ENCODE measurements at places on chromosomes 2 and 18.

DNA sequence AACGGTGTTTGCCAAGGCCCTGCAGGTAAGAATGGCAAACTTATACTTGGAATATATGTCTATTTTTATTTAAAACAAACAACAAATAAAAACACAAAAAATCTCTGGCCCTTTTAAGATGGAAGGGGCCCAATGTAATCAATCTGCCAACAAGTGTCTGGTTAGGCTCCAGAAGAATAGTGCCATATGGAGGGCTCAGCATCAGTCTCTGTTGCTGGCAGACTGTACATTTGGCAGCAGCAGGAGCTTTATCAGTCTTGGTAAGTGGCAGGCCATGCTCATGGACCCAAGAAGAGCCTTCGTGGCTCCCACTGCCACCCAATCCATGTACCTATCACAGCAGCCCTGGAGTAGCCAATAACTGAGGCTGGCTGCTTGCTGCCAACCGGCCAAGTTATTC lies 101.1 kb downstream of the GALNT3 start:
- no peak for DNase-seq

DNA sequence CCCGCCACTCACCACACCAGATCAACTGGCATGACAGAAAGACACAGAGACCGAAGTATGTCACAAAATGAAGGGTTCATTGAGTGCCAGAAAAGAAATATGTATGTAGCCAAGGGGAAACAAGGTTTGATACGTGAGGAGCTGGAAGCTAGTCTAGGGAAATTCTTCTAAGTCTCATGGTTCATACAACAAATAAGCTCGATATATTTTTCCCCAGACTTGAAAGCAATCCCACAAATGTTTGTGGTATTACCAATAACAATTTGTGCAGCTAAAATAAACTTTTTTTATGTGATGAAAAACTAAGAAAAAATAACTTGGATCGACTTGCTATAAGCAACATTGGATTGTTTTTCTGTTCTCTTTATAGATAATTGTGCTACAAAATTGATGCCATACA lies 777.0 kb downstream of the TSN start:
- no peak for DNase-seq

GRCh38 chr18:54528942-54529376 lies 62.1 kb upstream of the DYNAP start:
- DNase-seq: no peak

DNA sequence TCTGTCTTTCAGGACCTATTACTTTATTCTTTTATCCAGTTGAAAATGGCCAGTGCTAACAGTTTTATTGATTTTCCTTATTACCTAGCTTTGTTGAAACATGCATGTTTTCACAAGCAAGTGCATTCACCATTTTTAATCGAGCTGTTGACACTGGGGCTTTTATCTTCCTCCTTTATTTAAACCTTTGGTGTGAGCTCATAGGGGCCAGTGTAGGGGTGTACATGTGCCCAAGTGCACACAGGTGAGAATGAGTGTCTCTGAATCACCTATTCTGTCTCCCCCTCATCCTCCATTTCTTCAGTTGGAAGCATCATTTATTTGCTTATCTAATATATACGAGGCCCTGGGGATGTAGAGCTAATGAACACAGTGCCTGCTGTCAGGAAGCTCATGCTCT lies 199.1 kb downstream of the PRKCE start:
- DNase-seq: no peak

DNA sequence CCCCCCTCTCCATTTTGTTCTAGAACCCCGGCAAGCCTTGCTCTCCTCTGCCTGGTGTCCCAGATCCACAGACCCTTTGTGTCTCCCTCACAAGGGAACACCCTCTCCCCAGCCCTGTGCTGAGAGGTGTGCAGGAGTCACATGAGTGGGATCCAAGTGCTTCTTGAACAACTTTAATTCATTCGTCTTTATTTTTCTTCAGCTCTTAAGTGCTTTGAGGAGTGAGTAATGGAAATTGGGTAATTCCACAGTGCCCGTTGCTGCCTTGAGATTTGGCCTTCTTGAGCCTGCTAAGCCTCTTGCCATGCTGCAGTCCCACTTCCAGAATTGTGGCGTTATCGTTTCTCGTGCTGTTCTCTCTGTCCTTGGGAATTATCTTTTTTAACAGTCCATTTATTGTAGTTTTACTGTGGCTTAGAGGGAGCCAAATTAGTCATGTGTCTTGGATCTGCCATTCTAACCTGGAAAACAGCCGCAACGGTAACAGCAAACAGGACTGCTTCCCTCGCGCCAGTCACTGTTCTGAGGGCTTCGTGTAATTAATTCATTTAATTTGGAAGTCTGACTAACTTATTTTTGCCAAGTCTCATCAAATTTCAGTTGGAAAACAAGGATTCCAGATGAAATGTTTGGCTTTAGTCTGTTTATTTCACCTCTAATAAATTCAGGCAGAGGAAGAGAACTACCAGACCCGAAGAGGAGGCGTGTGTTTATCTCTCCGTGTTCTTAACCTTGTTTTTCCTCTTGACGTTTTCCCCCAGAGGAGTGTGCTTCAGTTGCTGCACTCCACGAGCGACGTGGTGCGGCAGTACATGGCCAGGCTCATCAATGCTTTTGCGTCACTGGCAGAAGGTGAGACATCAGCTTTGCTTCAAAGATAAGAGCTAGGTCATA lies 72.0 kb downstream of the ARMC9 start:
- no peak for DNase-seq

GRCh38 chr2:222208010-222208690 lies 90.6 kb downstream of the PAX3 start:
- DNase-seq: no peak

GRCh38 chr2:165793161-165793778 lies 777 bp downstream of the GALNT3 start:
- no peak for DNase-seq

GRCh38 chr2:155930312-155930711 lies 402.2 kb downstream of the NR4A2 start:
- no peak for DNase-seq

DNA sequence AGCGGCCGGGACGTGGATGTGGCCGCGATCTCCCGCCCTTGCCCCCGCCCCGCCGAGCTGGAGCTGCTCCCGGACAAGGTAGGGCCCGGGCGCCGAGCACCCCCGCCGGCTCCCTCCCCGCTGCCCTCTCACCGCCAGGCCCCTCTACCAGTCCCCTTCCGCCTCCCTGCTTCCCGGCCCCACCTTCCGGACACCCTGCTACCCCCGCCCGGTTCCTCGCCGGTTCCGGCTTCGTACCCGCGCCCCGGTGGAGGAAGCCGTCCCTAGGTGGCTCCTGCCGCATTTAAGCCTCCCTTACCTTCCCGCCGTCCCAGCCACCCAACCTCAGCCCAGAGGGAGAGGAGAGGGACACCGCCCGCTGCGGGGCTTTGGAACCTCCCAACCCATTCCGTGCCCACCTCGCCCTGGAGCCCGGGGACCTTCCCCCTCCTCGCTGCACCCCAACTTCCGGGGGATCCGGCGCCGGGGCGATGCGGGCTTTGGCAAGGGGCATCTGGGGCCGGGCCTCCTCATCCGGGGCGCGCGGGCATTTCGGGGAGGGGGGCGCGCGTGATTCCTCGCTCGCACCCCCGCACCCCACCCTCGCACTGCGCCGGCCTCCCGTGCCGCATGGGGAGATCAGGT lies 475 bp downstream of the B3GNT2 start:
- peak; percentile 38 for DNase-seq

DNA sequence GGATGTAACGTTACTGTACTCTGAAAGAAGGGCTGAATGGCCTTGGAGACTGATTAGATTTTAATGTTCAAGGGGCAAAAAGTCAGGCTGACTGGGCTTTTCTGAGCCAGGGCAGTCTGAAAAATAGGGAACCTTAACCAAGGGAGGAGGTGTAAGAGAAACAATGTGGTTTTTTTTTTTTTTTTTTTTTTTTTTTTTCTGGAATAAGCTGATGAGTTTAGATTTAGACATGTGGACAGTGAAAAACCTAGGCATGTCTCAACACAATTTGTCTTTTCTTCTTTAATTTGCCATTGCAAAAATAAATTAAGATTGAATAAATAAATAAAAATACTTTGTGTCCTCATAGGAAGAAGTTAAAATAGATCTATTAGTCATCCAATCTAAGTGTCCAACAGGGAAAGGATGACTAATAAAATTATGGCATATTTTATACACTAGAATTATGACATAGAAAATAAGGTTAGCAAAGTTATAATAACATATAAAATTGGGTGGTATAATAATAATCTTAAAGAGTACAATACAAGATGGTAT lies 237.6 kb upstream of the TRIB2 start:
- DNase-seq: no peak

GRCh38 chr18:770583-770961 lies 41.5 kb downstream of the YES1 start:
- no peak for DNase-seq

GRCh38 chr18:75219745-75220375 lies 9.3 kb downstream of the TSHZ1 start:
- no peak for DNase-seq

GRCh38 chr2:55838653-55839052 lies 84.9 kb downstream of the EFEMP1 start:
- no peak for DNase-seq

- no peak for DNase-seq
Observed at GRCh38 chr2:48714245-48714644, 41.3 kb downstream of the LHCGR start.

DNA sequence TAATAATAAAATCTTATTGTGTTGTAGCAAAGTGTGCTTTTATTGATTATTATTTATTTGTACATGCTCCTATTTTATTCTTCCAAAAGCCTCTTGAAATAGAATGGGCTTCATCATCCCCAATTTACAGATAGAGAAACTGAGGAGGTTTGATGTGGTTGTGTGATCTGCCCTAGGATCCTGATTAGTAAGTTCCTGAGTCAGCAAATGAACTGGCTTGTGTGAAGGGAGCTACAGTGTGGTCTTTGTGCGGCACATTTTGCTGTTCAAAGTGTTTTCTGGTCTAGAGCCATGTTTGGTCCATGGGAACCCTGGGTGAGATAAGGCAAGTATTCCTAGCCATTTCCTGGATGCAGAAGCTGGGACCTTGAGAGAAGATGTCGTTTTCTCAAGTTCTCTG lies 326.9 kb downstream of the MEIS1 start:
- DNase-seq: no peak

GRCh38 chr2:134324947-134325346 lies 71.1 kb downstream of the MGAT5 start:
- DNase-seq: no peak

DNA sequence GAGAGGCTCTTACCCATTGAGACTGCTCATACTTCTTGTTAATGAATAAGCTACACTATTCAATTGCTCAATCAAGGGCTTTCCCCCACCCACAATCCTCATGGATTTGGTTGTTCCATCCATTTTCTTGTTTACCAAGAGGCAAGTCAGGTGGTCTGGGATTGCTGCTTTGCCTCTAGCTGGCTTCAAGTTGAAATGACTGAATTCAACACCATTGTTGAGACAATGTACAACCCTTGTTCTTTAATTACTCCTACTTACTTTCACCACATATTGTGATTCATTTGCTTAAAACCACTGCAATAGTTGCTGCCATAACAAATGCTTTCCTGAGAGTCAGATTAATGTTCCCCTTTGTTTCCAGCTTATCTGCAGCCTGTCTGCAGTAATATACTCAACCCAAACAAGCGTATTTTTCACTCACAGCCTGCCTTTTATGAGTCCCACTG lies 532.2 kb downstream of the RIT2 start:
- no peak for DNase-seq

DNA sequence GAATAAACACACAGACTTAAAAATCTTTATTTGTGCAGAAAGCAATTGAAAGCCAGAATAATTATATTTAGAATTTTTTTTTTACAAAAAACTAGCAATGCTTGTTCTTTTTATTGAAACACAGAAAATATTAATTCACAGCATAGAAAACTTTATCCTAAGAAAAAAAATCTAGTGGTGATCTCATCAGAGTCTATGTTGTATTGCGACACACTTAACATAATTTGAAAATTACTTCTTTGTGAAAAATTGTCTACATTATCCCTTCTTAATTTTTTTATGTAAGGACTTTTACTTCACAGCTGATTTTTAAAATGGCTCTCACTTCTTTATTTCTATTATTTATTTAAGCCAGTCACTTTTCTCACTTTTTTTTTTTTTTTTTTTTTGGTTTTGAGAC lies 103.4 kb downstream of the LDLRAD4 start:
- DNase-seq: no peak

GRCh38 chr2:102025016-102025501 lies 33.3 kb downstream of the IL1R2 start:
- no peak for DNase-seq

- no peak for DNase-seq
Observed at GRCh38 chr18:47311585-47311984, 60.1 kb upstream of the SKOR2 start.

DNA sequence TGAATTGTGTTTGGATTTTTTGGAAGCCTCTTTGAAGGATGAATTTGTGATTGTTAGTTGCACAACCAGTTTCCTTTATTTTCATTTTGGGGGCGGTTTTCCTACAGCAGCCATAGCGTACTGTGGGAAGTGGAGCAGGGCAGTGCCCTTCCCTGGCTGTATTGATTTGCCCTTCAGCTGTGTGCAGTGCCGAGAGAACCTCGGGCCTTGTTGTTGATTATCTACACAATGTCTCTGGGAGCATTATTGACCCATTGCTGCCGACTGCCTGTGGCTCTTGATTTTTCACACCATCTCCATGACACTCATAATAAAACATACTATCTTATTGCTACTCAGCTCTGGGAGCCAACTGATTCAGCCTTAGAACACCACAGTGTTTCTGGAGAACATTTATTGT lies 162.2 kb upstream of the BOD1L2 start:
- DNase-seq: no peak

DNA sequence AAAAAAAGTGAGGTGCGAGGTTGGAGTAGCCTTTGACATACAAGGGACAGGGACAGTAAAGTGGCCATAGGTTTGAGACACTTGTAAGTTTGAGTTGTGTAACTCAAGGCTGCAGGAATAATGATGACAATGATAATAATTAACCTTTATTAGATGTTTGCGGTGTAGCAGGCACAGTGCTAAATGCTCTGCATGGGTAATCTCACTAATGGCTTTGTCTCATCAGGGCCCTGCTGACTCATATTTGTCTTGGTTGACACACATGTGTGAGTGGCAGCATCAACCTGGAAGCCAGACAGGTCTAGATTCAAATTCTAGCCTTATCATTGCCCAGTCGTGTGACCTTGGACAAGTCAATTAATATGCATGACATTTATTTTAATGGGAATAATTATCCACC lies 126.2 kb downstream of the FSHR start:
- DNase-seq: no peak

- DNase-seq: no peak
Observed at GRCh38 chr2:240989451-240990265, 8.8 kb upstream of the SNED1 start.

- no peak for DNase-seq
Observed at GRCh38 chr18:78123926-78124797, 855.5 kb upstream of the SALL3 start.

GRCh38 chr2:189111063-189111715 lies 68.4 kb downstream of the COL5A2 start:
- DNase-seq: no peak

GRCh38 chr2:96511851-96512250 lies 6.7 kb upstream of the NEURL3 start:
- DNase-seq: no peak

DNA sequence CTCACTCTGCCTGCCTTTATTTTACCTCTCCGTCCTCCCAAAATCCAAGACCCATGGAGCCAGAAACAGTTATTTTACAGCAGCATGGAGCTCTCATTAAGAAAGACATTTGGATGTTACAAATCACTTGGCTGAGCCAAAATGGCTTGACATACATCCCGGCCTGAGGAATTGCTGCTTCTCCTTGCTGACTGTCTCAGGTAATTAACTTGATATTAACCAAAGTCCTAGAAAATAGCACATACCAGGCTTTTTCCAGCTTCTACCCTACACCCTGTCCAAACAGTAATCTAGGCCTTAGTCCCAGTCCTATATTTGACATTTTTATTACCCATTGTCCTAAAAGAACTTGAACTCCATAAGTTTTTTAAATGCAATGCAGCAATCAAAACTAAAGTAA lies 205.0 kb downstream of the TMX3 start:
- no peak for DNase-seq

Data from activated T-helper 9 cell treated with anti-CD3 and anti-CD28 coated beads, Interleukin-2, amount 50 U/mL, for 16 hours (primary cell).